ENCODE measurements at places on chromosomes 2 and 18.

DNA sequence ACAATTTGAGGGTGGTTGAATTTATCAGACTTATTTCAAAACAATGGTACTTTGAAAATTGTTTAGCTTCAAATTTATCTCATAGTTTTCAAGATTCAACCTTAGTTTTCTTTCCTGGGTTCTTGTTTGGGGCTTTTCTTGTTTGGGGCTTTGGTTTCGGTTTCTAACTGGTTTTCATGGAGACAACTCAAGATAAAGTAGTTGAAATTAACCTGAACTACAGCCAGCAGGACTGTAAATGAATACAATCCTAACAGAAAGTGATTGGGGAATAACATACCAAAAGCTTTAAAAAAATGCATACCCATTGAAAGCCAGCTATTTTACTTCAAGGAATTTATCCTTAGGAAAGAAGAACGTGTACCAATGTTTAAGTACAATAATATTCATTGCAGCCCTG lies 133.5 kb upstream of the SLC14A2 start:
- DNase-seq = no peak

- no peak for DNase-seq
Observed at GRCh38 chr2:224433442-224433841, 31.5 kb upstream of the FAM124B start.

DNA sequence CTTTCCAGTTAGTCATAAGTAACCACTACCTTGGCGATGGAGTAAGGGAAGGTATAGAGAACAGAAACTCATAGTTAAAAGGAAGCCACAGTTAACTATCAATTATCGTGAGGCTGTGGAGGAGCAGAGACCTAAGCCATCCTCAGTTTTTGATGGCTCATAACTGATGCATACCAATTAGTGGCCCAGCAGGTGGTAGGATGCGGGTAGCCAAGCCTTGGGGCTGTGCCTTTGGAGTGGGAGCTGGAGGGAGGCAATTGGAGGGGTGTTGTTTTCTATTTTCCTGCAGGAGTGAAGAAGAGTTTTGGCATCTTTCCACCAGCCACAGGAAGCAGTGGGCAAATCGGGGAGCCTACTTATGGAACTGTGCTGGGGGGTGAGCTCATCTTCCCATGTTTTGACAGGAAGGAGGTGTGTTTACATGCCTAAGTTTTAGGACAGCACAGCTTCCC lies 194.8 kb downstream of the TPGS2 start:
- DNase-seq = no peak

DNA sequence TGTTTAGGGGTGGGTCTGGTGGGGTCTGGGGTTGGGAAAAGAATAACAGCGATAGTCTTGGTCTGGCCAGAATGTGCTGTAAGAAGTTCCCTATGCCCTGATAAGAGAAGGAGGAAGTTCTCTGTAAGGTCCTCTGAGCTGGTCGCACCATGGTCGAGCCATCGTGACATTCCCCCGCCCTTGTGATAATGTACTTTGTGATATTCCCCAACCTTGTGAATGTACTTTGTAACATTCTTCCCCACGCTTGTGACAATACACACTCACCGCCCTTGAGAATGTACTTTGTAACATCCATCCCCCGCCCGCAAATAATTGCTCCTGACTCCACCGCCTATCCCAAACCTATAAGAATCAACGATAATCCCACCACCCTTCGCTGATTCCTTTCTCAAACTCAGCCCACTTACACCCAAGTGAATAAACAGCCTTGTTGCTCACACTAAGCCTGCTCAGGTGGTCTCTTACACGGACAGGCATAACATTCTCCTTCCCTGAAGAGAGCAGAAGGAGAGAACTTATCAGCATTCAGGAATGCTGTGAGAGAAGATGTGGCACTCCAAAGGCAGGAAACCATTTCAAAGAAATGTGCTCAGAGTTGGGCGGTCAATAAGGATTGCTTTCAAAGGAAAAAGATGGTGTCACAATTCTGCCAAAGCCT lies 17.8 kb upstream of the DUSP19 start:
- DNase-seq = no peak

GRCh38 chr18:35770376-35771014 lies 189.0 kb downstream of the GALNT1 start:
- no peak for DNase-seq

DNA sequence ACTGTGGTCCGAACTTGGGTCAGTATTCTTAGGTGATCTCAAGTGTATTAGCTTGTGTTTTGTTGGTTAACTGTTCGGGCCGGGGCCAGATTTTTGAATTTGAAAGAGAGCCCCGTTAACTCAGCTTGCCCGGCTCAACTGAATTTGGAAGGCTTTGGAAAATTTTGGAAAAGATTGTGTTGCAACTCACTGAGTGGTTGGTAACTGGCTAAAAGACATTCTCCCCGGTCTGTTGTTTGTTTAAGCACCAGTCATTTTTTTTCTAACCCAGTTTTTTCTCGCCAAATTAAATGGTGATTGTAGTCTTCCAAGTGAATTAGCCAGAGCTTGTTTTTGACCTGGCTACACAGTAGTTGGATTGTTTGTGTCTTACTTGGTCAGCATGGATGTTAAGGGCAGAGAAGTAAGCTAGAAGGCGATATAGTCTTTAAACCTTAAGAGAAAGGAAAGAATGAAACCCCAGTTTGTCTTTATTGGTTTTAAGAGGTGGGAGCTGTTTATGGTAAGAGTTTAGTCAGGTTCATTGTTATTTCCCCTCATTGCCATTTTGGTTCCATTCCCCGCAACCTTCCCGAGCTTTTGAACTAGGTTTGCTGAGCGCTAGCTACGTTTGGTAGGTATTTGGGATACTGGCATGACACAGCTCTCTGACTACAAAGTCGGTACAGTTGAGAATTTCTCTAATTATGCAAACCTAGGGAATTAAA lies 2.4 kb downstream of the MAP4K4 start:
- DNase-seq = no peak

DNA sequence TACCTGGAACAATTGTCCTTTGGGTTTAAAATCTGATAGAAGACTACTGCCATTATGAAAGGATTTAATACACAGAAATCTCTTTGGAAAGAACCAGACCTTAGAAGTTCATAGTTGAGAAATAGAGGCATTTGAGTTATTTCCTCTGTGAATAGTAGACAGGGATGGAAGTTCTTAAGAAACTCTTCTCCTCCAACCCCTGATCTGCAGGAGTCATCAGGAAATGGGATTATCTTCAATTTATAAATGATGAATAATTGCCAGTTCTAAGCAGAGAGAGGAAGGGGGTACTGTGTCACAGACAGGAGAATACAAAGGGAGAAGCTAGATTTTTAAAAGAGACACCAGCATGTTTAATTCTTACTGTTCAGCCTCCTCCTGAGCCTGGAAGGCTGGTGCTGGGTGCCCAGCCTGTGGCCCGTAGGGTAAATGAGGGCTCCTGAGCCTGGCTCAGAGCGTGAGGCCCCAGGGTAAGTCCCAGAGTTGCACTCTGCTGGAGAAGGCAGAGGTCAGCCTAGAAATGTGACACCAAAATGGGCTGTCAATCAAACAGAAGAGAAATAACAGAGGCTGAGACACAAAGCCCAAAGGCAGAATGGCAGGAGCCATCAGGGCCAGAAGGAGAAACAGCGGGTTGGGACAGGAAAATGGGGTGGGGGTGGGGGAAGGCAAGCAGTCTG lies 58.2 kb upstream of the PKDCC start:
- DNase-seq = no peak

- DNase-seq = no peak
Observed at GRCh38 chr2:5076599-5076998, 615.6 kb upstream of the SOX11 start.

DNA sequence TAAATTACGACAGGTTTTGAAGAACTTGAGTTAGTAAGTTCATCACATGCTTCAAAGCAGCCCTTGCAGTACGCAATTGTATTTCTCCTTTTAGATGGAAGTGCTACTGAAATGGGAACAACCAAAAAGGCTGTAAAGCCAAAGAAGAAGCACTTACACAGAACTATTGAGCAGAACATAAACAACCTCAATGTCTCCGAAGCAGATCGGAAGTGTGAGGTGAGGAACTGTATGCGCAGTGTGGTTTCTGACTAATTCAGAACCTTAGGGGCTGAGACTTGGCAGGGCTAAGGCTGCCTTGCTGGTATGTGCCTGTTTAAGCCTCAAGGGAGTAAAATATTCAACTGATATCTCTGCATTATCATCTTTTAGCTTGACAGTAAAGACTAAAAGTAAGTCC lies 8.4 kb downstream of the NCAPH start:
- DNase-seq = no peak

- no peak for DNase-seq
Observed at GRCh38 chr2:3110994-3111666, 266.5 kb downstream of the EIPR1 start.

DNA sequence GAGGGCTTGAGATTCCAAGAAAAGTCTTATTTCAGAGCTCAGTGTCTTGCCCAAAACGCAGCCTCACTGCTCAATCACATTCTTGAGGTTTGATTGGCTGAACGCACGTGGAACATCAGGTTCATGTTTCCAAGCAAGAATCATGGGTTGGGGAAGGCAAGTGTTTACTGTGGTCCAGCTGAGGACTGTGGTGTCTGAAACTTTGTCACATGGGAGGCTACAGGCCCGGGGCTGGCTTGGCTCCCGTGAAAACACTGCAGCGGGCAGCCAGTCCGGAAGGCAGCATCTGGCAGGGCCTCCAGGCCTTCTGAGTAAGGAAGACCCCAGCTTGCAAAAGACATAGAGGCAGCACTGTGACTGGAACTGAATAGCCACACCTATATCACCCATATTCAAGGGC lies 84.7 kb downstream of the POLR1A start:
- no peak for DNase-seq
